ENCODE measurements at places on chromosomes 3 and 15.

GRCh38 chr15:37837276-37837675 lies 97.2 kb upstream of the TMCO5A start:
- no peak for DNase-seq

- no peak for DNase-seq
These were observed 491.9 kb upstream of the ROBO1 start for GRCh38 chr3:80259736-80260135.

DNA sequence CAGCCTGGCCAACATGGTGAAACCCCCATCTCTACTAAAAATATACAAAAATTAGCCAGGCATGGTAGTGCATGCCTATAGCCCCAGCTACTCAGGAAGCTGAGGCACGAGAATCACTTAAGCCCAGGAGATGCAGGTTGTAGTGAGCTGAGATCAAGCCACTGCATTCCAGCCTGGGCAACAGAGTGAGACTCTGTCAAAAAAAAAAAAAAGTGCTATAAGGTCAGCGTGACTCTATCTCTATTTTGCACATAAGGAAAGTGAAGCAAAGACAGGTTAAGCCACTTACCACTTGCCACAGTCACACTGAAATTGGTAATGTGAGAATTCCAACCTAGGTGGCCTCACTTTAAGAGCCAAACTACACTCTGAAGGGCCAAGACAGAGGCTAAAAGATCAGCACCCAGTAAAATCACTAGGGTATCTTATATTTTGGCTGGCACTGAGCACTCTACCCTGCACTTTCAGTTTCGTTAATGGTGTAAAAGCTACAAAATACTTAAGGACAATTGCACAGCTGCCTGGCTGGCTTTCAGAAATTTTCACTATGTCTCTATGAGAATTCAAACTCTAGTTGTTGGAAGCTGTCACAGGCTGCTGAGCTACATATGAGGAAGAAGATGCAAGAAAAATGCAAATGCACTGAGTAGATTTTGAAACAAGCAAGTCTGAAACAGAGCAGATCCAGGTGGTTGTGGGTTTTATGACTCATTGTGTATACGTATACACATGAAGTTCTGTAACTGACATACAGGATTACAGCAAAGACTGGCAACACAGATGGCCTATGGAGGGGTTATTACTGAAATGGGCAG lies 32.7 kb downstream of the TRANK1 start:
- peak; percentile 63 for DNase-seq

DNA sequence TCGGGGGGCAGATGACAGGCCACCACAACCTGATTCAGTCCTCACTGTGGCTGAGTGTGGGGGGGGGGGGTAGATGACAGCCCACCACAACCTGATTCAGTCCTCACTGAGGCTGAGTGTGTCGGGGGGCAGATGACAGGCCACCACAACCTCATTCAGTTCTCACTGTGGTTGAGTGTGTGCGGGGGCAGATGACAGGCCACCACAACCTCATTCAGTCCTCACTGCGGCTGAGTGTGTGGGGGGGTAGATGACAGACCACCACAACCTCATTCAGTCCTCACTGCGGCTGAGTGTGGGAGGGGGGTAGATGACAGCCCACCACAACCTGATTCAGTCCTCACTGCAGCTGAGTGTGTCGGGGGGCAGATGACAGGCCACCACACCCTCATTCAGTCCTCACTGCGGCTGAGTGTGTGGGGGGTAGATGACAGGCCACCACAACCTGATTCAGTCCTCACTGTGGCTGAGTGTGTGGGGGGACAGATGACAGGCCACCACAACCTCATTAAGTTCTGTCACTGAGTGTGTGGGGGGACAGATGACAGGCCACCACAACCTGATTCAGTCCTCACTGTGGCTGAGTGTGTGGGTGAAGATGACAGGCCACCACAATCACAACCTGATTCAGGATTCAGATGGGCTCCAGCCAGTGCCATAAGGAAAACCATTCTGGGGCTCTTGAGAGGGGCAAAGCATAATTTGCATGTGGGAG lies 16.9 kb downstream of the ZNF717 start:
- no peak for DNase-seq

GRCh38 chr15:84859651-84860050 lies 24.8 kb upstream of the SLC28A1 start:
- DNase-seq: no peak

Data from CD4-positive, alpha-beta T cell treated with Interleukin-21 for 1 hour (primary cell).